HTR-8/SVneo (cell line): ENCODE measurements at places on chromosomes 6 and 20.

GRCh38 chr6:7848229-7848628, 62.4 kb downstream of the TXNDC5 start:
- DNase-seq, result no peak

DNA sequence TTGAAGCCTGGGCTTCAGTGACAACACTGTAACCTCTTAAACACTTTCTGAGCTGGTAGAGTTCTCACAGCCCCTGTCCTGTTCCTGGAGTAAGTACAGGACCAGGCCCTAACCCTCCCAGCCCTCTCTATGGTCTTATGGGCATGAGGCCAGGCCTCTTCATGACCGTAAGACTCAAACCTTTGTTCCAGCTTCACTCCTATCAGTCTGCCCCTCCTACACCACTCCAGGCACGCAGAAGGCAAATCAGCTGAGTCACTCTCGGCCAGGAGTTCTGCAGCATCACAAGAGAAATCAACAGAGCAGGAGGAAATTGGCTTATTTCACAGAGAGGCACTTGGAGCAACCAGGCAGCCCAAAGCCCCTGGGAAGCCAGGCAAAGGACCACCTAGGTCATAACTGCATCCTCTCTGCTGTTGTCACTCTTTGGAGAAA, 25.3 kb upstream of the CHD6 start:
- DNase-seq, result peak; percentile 40

DNA sequence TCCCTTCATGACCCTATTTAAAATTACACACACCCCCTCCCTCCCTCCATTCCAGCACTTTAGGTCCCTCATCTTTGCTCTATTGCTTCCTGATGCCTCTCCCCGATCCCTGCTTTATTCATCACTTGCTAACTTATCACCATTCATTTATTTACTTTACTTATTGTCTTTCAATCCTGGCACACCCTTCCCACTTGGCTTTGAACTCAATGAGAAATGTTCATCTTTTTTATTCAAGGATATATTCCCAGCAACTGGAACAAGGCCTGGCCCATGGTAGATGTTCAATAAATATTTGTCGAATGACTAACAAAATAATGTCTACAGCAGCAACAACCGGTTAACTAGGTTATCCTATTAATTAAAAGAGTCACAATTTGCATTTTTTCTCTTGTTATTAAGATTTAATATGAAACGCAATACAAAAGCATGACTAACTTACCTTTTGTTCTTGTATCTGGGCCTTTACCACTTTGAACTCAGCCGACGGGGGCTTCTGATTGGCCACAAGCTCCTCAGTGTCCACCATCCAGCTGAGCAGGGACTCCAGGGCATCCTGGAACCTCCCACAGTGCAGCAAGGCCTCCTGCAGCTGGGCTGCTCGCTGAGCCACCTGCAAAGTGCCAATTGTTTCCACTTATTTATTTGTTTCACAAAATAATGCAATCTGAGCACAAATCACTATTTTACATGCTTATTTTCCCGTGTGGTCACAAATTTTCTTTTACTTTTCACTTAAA, 107.8 kb downstream of the DST start:
- no peak for DNase-seq

GRCh38 chr6:101391772-101392585, 1.5 kb upstream of the GRIK2 start:
- no peak for DNase-seq

GRCh38 chr20:25136643-25137559, 55.0 kb upstream of the VSX1 start:
- peak; percentile 83 for DNase-seq

GRCh38 chr6:143400258-143401067, 50.0 kb downstream of the ADAT2 start:
- DNase-seq, result no peak

- no peak for DNase-seq
Observed at GRCh38 chr6:149405823-149406765, 6.0 kb downstream of the SUMO4 start.

GRCh38 chr6:14350210-14350609, 232.6 kb downstream of the CD83 start:
- DNase-seq, result no peak

GRCh38 chr6:37537548-37537947, 37.9 kb upstream of the CCDC167 start:
- no peak for DNase-seq

DNA sequence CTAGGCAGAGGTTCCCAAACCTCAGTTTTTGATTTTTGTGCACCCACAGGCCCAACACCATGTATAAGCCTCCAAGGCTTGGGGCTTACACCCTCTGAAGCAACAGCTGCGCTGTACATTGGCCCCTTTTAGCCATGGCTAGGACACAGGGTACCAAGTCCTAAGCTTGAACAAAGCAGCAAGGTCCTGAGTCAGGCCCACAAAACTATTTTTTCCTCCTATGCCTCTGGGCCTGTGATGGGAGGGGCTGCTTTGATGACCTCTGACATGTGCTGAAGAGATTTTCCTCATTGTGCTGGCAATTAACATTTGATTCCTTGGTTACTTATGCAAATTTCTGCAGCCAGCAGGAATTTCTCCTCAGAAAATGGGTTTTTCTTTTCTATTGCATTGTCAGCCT, 262.2 kb upstream of the CEP162 start:
- DNase-seq, result no peak

- no peak for DNase-seq
Observed at GRCh38 chr6:90293319-90293953, 3.2 kb downstream of the BACH2 start.

DNA sequence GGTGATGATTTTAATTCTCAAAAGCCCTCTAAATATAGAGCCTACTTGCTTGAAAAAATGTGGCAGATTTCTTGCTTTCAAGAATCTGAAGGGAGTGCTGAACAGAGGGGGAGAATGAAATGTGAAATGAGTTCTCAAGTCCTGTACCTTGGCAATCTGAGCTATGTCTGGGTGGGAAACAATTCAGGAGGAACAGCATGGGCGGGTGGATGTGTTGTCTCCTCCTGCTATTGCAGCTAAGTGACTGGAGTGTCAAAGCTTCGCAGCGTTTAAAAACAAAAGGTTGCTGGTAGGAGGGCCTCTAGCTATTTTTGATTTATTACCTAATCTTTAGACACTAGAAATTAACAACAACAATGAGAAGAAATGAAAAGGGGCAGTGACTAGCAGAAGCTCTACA, 102.5 kb upstream of the ARG1 start:
- DNase-seq, result no peak

DNA sequence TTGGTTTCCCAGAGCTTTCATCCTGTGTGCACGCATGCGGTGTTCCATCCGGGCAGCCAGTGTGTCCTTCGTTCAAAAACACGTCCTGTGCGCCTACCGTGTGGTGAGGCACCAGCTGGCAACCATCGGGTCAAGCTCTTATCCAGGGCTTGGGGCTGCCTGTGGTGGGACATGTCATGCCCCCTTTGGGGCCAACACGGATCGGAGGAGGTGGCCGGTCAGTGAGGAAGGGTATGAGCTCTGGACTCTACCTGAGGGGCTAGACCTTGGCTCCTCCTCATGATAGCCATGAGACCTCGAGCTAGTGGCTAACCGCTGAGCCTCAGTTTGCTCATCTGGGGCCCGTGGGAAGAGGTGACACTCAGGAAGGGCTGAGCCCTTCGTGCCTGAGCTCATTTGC, 158.5 kb upstream of the PMEPA1 start:
- DNase-seq, result no peak

GRCh38 chr20:13337090-13337784, 116.2 kb downstream of the ISM1 start:
- no peak for DNase-seq

DNA sequence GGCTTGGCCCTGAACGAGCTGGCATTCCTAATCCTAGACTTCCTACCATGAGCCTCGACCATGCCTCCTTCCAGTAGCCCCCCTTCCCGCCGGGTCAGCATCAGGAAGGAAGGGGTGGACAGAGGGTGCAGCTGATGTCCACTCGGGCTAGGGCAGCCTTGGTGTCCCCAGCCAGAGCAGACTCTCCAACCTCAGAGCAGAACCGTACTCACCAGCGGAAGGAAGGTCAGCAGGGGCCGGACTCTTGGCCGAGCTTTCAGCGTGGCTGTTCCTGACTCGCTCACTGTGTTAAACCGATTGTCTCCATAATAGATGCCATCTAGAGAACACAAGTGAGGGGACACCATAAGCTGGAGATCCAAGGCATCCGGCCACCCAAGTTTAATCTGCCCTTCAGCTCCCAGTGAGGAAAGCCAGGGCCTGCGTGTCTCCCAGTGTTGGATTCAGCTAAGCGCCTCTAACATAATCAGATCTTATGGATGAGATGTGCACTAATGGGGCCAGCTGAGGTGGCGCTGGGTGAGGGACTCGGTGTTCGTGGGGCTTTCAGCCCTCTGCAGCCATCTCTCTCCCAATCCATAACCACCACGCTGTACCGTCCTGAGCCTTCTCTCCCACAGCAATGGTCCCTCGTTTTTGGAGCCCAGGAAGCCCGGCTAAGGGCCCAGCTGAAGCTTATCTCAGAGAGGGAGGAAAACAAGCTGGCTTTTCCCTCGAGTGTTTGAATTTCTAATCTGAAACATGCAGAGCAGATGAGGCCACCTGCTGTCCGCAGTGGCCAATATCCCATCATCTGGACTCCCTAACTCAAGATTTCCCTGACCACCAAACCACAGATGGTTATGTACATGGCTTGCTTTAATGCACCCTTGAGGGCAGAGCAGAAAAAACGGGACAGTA, 13.7 kb downstream of the C6orf132 start:
- no peak for DNase-seq
